NCI-H446 treated with DMSO at 0.1 percent for 48 hours (cell line): ENCODE measurements at places on chromosomes 16 and 17.

GRCh38 chr16:2474877-2475412, at the start of gene TBC1D24:
TBC1D24 (plus strand) TSS chr16:2475127; CDS start chr16:2496149, 21,022 bp downstream.
- DNase-seq: peak; percentile 27

GRCh38 chr16:81748476-81749198, 30.5 kb upstream of the PLCG2 start:
- no peak for DNase-seq

DNA sequence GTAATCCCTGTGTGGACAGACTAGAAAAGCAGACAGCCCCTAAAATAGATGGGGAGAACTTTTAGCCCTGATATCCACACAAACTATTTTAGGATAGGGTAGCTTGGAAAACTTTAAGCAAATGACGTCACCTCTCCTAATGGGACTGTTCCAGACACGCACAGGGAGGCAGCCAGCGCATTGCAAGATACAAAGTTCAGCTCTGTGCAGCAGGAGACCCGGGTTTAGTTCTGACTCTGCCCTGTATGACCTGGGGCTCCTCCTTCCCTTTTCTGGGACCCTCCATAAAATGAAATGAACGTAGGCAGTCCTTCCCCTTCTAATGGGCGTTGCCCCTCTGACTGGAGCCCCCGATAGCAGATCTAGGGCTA, 6.3 kb downstream of the ZNF689 start:
- DNase-seq: no peak

DNA sequence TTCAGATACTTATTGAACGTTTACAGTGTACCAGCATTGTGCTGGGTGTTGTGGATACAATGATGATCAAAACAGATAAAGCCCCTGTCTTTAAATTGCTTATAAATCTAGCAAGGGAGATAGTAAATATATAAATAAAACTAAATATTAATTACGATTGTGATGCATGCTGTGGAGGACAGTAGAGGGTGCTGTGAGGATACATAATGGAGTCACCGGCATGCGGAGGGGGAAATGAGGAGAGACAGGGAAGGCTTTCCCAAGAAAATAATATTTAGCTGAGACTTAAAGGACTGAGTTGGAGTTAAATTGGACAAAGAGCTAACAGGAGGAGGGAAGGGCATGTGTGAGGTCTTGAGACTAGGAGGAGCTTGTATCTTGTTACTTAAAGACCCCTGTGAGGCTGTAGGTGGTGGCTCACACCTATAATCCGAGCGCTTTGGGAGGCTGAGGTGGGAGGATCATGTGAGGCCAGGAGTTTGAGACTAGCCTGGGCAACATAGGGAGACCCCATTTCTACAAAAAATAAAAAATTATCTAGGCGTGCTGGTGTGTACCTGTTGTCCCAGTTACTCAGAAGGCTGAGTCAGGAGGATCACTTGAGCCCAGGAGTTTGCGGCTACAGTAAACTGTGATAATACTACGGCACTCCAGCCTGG, 2.4 kb downstream of the DHRS7B start:
- peak; percentile 0 for DNase-seq

DNA sequence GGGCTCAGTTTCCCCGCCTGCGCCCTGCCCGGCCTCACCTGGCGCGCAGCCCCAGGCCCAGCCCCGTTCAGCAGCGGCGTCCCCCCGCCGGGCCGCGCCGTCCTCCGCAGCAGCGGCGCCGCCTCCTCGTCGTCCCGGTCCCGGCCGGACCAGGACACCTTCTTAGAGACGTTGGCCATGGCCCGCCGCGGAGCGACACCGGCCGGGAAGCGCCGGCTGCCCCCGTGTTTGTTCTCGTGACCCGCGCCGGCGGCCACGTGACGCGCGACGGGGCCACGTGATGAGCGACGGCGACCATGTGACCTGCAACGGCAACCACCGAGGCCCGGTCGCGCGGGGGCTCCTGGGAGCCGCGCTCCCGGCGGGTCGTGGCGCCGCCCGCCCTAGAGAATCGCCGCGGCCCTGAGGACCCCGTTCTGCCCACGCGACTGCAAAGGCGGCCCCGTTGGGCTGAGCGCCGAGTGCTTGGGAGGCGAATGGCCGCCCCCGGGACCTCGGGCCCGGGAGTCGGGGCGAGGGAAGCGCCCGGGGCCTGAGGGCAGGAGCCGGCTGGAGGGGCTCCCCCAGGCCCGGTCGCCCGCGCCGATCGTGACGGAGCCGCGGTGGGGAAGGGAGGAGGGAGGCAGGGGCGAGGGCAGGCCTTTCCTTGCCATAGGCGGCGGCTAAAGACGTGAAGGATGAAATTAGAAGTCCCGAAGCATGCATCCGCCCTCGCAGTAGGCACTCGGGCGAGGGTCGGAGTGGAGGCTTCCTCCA, at the start of gene CLCN7:
Gene CLCN7, minus strand, starts transcription at position 233 of the 756 bp plus-strand sequence. Its CDS starts 54 bp downstream, at position 179.
- DNase-seq: peak; percentile 52

GRCh38 chr17:34095106-34095505, 160.0 kb upstream of the CCL2 start:
- DNase-seq: no peak

DNA sequence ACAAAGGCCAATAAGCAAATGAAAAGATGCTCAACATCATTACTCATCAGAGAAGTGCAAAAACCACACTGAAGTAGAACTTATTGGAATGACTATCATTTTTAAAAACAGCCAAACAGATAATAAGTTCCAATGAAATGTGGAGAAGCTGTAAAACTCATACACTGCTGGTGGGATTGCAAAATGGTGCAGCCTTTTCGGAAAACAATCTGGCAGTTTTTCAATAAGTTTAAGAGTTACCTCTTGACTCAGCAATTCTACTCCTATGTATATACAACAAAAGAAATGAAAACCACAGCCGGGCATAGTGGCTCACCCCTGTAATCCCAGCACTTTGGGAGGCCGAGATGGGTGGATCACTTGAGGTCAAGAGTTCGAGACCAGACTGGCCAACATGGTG, 49.3 kb downstream of the AKAP10 start:
- no peak for DNase-seq

- no peak for DNase-seq
Measured at GRCh38 chr16:67215706-67216105, 11.2 kb upstream of the TMEM208 start.

GRCh38 chr16:10981697-10982216, 37.4 kb downstream of the CLEC16A start:
- no peak for DNase-seq

GRCh38 chr17:76130473-76130872, 10.6 kb downstream of the FOXJ1 start:
- DNase-seq: no peak

- peak; percentile 25 for DNase-seq
Measured at GRCh38 chr17:70654706-70655105, 485.4 kb downstream of the KCNJ2 start.

GRCh38 chr16:78446486-78446885, 347.0 kb downstream of the WWOX start:
- DNase-seq: no peak

DNA sequence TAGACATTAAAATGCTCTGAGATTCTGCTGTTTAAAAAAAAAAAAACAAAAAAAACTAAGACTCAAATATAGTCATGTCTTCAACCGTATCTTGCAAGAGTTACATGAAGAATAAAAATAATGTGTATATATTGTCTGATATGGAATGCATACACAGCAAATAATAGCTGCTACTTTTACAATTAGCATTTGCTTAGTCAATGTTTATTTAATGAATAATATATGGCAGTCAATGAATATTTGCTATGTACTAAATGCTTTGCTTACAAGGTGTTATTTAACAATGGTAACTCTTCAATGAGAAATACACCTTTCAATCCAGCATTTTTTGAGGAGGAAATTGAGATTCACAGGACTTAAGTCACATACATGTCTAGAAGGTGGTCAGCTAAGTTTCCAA, 718.8 kb upstream of the SOX9 start:
- no peak for DNase-seq

- DNase-seq: no peak
Measured at GRCh38 chr17:35536664-35537171, 760 bp downstream of the SLFN12L start.

- no peak for DNase-seq
Measured at GRCh38 chr17:6098050-6098822, 28.1 kb downstream of the WSCD1 start.

DNA sequence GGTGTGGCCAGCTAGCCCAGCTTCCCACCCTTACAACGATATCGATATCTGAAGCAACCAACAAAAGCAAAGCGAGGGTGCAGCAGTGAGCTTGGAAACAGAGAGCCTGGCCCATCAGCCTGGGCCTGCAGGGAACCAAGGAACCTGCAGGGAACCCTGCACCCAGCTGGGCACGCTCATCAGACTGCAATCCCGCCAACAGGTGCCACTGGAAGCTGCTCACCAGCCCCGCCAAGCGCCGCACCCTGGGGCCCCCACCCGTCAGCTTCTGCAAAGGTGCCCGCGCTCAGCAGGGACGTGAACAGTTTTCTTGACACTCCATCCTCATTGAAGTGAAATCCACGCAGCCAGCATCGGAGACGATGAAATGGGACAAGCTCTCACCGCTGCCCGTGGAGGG, 250.7 kb downstream of the RBFOX3 start:
- DNase-seq: no peak

DNA sequence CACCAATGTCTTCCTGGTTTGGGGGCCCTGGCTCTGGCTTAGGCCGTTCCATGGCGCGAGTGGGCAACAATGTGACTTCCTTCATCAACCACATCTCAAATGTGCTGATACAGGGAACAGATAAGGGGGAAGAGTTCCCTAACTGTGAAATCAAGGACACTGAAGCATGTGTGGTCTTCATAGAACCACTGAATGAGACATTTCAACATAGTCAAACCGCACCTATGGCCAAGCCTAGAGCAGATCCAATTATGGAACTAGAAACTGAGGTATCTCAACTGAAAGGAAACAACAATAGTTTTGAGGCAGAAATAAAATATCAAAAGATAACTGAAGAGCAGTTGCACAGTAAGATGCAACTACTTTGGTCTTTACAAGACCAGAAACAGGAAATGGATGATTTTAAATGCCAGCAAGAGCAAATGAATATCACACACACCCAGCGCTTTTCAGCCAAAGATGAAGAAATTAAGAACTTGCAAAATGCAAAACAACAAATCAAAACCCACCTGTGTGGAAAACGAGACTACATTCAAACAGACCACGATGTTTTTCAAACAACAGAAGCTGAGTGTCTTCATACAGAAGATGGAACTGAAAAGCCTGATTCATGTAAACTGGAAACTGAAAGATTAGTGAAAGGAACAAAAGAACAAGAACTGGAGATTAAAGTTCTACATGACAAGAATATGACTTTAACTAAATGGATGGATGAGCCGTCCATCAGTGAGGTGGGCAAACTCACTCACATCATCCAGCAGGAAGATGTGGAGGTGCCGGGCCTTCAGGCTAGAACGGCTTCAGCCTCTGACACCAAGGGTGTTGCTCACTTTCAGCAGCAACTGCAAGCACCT, 18.1 kb upstream of the LCMT1 start:
- no peak for DNase-seq

- no peak for DNase-seq
Measured at GRCh38 chr17:47857551-47858455, 6.8 kb upstream of the SP6 start.

DNA sequence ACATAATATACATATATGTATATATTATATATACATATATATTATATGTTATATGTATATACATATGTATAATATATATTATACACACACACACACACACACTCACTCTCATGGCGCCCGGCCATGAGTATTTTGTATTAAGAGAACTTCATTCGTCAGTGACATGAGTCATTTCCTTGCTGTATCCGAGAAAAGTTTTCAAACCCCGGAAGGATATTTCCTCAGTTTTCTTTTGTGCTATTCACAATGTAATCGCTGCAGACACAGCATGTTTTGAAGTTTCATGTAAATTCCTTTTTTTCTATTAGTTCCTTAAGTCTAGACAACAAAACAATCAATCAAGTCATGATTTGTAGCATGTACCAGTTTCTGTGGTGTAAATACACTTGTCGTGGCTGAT, 33.3 kb downstream of the OR1D5 start:
- DNase-seq: no peak

DNA sequence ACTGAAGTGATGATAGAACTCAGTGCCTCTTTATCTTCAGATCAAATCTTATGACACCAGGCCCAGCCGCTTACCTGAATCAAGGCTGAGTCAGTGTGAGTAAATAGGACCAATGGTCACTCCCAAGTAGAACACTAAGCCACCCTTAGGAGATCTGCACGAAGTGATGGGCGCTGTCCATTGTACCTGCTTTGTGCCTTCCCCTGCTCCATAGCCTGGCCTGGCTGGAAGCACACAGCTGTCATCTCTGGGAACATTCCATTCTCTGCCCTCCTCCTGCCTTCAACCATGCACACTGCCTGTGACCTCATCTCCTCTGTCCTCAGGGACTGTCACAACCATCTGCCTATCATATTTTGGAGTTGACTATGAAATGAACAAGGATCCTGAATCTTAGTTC, 279.5 kb upstream of the ASIC2 start:
- no peak for DNase-seq

- no peak for DNase-seq
Measured at GRCh38 chr16:27600381-27600780, 50.4 kb downstream of the KATNIP start.

GRCh38 chr17:20045476-20045875, 36.3 kb downstream of the SPECC1 start:
- no peak for DNase-seq

- no peak for DNase-seq
Measured at GRCh38 chr17:9517396-9517795, 58.2 kb downstream of the STX8 start.
